Uterus (tissue), 4 donors: ENCODE measurements at places on chromosomes 6 and 20. TPM values are rescaled to one million over a fixed set of nuclear protein-coding genes. Genes with fewer than 3 reads are reported as not detected.

GRCh38 chr20:57160985-57161384 lies 105.5 kb downstream of the BMP7 start:
- H3K36me3 ChIP-seq, result no peaks in the 10 kb centered on the region
- no peak overlapping the region for H3K4me3 ChIP-seq
- H3K4me1 ChIP-seq, result no peaks in the 10 kb centered on the region
- no peak overlapping the region for H3K27ac ChIP-seq

- H3K27me3 ChIP-seq, result no peaks in the 10 kb centered on the region
- H3K27ac ChIP-seq, result no peak overlapping the region
- no peak overlapping the region for H3K4me3 ChIP-seq
- no peaks in the 10 kb centered on the region for H3K36me3 ChIP-seq
- H3K4me1 ChIP-seq, result no peaks in the 10 kb centered on the region
These were observed 44.6 kb downstream of the TSBP1 start for GRCh38 chr6:32327103-32327502.

AMD1 gene
- total RNA-seq, result 100 TPM

TRIM15 gene
- total RNA-seq, result not detected

DNA sequence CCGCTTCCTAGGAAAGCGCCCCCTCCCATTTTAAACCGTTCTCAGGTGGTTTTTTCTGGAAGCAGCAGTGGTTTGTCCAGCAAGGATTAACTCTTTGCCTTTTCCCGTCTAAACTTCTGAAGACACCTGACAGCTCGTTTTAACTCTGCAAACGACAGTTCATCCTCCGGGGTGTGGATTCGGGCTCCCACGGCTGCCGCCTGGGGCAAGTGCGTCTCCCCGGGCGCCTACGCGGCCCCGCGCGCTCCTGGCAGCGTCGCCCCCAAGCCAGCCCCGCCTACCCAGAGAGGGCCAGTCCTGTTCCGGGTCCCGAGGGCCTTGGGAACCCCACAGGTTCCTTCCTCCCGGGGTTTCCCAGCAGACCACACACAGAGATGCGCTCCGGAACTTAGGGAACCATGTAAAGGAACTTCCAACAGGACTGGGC lies 54.4 kb downstream of the PRR18 start:
- H3K4me1 ChIP-seq, result peaks cover 5% of the 10 kb centered on the region
- DNase-seq, result no peak
- H3K27ac ChIP-seq, result no peak overlapping the region
- peaks cover 3% of the 10 kb centered on the region for H3K27me3 ChIP-seq
- no peak overlapping the region for H3K4me3 ChIP-seq
- no peaks in the 10 kb centered on the region for H3K36me3 ChIP-seq

PEX3 gene
- total RNA-seq, result 29.7 TPM

GRCh38 chr6:170298688-170299087 lies 7.8 kb upstream of the DLL1 start:
- no peak overlapping the region for H3K27ac ChIP-seq
- H3K4me3 ChIP-seq, result no peak overlapping the region
- no peak for DNase-seq
- H3K4me1 ChIP-seq, result peaks cover 18% of the 10 kb centered on the region
- H3K27me3 ChIP-seq, result peaks cover 21% of the 10 kb centered on the region

GRCh38 chr6:166579237-166579850 lies 7.1 kb downstream of the RAMACL start:
- H3K4me3 ChIP-seq, result no peak overlapping the region
- no peaks in the 10 kb centered on the region for H3K36me3 ChIP-seq
- no peak for DNase-seq
- H3K4me1 ChIP-seq, result peaks cover 5% of the 10 kb centered on the region
- H3K27ac ChIP-seq, result no peak overlapping the region
- H3K27me3 ChIP-seq, result no peaks in the 10 kb centered on the region

GRCh38 chr6:148166339-148166968 lies 176.2 kb upstream of the SASH1 start:
- no peaks in the 10 kb centered on the region for H3K27me3 ChIP-seq
- H3K27ac ChIP-seq, result no peak overlapping the region
- no peak overlapping the region for H3K4me3 ChIP-seq
- H3K4me1 ChIP-seq, result no peaks in the 10 kb centered on the region
- H3K36me3 ChIP-seq, result no peaks in the 10 kb centered on the region
- no peak for DNase-seq

- no peak overlapping the region for H3K4me3 ChIP-seq
- H3K27me3 ChIP-seq, result no peaks in the 10 kb centered on the region
- H3K36me3 ChIP-seq, result no peaks in the 10 kb centered on the region
- DNase-seq, result no peak
- H3K27ac ChIP-seq, result no peak overlapping the region
These were observed 140.6 kb downstream of the RPS12 start for GRCh38 chr6:132954936-132955335.

MPIG6B gene
- total RNA-seq, result 0.49 TPM

- DNase-seq, result no peak
- H3K36me3 ChIP-seq, result no peaks in the 10 kb centered on the region
- no peaks in the 10 kb centered on the region for H3K4me1 ChIP-seq
- no peak overlapping the region for H3K27ac ChIP-seq
These were observed 8.9 kb downstream of the STX11 start for GRCh38 chr6:144159223-144159622.

MCCD1 gene
- not detected for total RNA-seq

PTCHD4 gene
- 3.3 TPM for total RNA-seq

DNA sequence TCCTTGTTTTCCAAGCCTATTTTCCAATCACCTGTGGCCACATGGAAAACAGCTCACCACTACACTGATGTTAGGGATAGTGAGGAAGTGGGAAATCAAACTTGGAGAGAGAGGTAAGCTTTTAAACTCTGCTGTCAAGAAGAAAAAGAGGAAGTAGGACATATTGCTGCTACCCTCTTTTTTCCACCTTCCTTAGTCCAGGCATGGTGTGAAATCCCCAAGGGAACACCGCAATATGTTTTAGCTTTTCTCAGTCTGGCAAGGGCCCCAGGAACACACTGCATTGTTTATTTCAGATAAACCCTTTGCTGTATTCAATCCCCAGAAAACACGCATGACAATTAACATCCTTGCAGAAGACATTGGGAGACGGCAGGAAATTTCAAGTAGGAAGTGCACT lies 61.3 kb downstream of the HS3ST5 start:
- no peaks in the 10 kb centered on the region for H3K36me3 ChIP-seq
- no peaks in the 10 kb centered on the region for H3K4me1 ChIP-seq
- no peaks in the 10 kb centered on the region for H3K27me3 ChIP-seq
- no peak overlapping the region for H3K27ac ChIP-seq

GRCh38 chr20:33830371-33830770 lies 19.2 kb downstream of the CHMP4B start:
- no peak for DNase-seq
- no peaks in the 10 kb centered on the region for H3K27me3 ChIP-seq
- H3K27ac ChIP-seq, result no peak overlapping the region
- H3K4me1 ChIP-seq, result peaks cover 14% of the 10 kb centered on the region
- no peak overlapping the region for H3K4me3 ChIP-seq

CABLES2 gene
- 3.9 TPM for total RNA-seq

UST gene
- total RNA-seq, result 23.2 TPM

- no peak overlapping the region for H3K27ac ChIP-seq
- H3K27me3 ChIP-seq, result no peaks in the 10 kb centered on the region
- no peaks in the 10 kb centered on the region for H3K36me3 ChIP-seq
- H3K4me3 ChIP-seq, result no peak overlapping the region
These were observed 53.3 kb downstream of the SYNDIG1 start for GRCh38 chr20:24522452-24523330.

KCNQ2 gene
- total RNA-seq, result not detected

DNA sequence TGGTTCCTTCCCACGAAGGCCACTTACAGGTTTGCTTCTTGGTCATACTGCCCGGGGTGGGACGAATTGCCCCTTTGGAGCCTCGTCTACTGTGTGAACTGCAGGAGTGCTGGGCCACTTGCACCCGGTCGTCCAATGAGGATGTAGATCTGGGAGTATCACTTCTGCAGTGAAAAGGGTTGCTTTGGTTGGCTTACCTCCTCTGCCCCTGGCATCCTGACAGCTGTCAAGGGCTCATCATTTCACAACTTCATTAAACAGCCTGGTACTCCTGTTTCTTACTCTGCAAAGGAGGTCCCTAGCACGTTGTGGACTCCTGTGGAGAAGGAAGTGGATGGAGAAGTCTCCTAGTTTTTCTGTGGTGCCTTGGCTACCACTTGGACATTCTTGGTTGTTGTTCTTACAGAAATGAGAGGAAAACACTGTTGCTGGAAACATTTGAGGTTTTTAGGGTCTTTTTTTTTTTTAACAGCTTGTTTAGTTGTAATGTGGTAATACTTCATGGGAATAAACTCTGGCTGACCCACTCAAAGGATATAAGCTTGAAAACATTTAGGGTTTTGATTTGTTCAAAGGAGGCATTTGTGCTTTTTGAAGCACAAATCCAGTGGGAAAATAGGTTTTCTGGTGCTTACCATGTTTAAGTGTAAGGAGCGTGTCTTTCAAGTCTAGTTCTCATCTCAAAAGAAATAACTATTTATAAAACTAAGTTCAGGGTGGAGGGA lies 60.7 kb downstream of the AKAP12 start:
- DNase-seq, result no peak
- H3K4me1 ChIP-seq, result peaks cover 14% of the 10 kb centered on the region
- peak overlapping the region; percentile 55 for H3K27ac ChIP-seq
- H3K4me3 ChIP-seq, result no peak overlapping the region

- no peaks in the 10 kb centered on the region for H3K27me3 ChIP-seq
- DNase-seq, result no peak
- H3K27ac ChIP-seq, result no peak overlapping the region
These were observed 113.6 kb upstream of the EMILIN3 start for GRCh38 chr20:41480054-41480770.

DNA sequence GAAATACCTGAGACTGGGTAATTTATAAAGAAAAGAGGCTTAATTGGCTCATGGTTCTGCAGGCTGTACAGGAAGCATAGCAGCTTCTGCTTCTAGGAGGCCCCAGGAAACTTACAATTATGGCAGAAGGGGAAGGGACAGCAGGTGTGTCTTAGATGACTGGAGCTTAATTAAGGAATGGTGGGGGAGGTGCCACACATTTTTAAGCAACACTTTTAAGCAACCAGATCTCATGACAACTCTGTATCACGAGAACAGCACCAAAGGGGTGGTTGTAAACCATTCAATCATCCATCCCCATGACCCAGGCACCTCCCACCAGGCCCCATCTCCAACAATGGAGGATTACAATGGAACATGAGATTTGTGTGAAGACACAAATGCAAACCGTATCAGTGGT lies 26.9 kb downstream of the FIG4 start:
- H3K4me3 ChIP-seq, result no peak overlapping the region
- DNase-seq, result no peak
- H3K27ac ChIP-seq, result no peak overlapping the region
- no peaks in the 10 kb centered on the region for H3K4me1 ChIP-seq
- H3K36me3 ChIP-seq, result no peaks in the 10 kb centered on the region

DNA sequence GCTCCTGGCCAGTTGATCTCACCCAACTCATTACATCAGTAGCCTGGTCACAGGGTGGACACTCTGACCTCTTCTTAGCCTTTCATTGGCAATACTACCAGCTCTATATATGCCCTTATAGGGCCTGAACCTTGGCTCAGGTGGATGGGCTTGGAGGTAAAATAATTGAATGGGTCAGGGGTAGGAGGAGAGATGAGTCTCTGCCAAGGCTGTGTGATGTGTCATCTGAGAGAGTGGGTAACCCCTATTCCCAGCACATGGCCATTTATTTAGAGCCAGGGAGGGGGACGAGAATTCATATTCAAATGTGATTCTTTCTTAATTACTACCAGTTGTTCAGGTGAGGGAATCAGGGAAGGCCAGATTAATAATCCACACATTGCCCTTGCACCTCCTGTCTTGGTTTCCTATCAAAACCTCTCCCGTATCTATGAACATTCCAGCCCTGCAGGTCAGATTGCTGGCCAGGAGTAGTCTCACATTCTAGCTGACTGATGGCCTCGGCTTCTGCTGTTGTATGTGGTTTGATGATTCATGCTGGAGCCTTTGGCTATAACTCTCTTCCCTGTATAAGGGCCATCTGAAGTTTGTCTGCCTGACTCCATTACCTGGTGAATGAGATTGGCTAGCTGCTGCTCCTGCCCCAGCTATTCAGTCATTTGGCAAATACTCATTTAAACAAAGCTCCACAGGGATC lies 13.4 kb downstream of the C20orf173 start:
- H3K4me3 ChIP-seq, result no peak overlapping the region
- H3K27me3 ChIP-seq, result no peaks in the 10 kb centered on the region
- H3K4me1 ChIP-seq, result no peaks in the 10 kb centered on the region
- H3K36me3 ChIP-seq, result no peaks in the 10 kb centered on the region
- DNase-seq, result no peak
- no peak overlapping the region for H3K27ac ChIP-seq

GRCh38 chr6:163309491-163310026 lies 105.0 kb upstream of the QKI start:
- no peak overlapping the region for H3K27ac ChIP-seq
- no peak overlapping the region for H3K4me3 ChIP-seq
- no peaks in the 10 kb centered on the region for H3K36me3 ChIP-seq
- no peaks in the 10 kb centered on the region for H3K4me1 ChIP-seq

SNAP25 gene
- total RNA-seq, result 5.3 TPM

DNA sequence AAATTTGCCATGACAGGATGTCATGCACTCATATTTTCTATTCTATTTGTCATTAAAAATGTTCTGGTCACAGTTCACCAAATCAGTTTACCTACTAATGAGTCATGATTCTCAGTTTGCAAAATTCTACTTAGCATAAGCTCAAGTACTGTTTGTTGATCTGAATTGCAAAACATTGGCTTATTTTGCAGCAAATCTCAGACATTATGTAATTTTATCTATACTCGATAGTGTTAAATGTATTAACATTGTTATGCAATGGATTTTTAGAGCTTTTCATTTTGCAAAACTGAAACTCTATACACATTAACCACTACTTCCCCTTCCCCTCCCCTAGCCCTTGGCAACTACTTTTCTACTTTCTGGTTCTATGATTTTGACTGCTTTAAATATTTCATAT lies 213.8 kb upstream of the ZFP64 start:
- H3K27ac ChIP-seq, result no peak overlapping the region
- no peaks in the 10 kb centered on the region for H3K36me3 ChIP-seq
- no peak for DNase-seq
- H3K4me3 ChIP-seq, result no peak overlapping the region
- no peaks in the 10 kb centered on the region for H3K4me1 ChIP-seq

DNA sequence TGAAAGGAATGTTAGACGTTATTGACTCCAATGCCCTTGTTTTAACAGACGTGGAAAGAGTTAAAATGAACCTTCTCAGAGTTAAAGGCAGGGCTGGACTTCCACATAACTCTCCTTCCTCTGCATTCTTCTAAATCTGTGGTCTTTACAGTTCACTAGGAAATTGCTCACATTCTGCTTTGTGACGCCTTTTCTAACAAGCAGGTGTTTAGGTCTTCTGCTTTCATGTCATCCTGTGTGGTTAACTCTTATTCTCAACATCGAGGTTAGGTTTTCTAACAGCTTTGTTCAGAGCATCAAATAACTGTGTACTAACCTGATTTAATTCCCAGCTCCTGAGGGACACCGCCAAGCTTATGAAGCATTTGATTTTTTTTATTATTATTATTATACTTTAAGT lies 81.3 kb upstream of the NT5E start:
- H3K4me3 ChIP-seq, result no peak overlapping the region
- H3K27ac ChIP-seq, result no peak overlapping the region
- H3K27me3 ChIP-seq, result no peaks in the 10 kb centered on the region

HLA-DRB5 gene
- total RNA-seq, result 0.76 TPM
